Left ventricle myocardium superior (tissue), 1 donor: ENCODE measurements at places on chromosomes 7 and 10.

- no peak for DNase-seq
These were observed 95.5 kb upstream of the GTF2I start for GRCh38 chr7:74561898-74562613.

DNA sequence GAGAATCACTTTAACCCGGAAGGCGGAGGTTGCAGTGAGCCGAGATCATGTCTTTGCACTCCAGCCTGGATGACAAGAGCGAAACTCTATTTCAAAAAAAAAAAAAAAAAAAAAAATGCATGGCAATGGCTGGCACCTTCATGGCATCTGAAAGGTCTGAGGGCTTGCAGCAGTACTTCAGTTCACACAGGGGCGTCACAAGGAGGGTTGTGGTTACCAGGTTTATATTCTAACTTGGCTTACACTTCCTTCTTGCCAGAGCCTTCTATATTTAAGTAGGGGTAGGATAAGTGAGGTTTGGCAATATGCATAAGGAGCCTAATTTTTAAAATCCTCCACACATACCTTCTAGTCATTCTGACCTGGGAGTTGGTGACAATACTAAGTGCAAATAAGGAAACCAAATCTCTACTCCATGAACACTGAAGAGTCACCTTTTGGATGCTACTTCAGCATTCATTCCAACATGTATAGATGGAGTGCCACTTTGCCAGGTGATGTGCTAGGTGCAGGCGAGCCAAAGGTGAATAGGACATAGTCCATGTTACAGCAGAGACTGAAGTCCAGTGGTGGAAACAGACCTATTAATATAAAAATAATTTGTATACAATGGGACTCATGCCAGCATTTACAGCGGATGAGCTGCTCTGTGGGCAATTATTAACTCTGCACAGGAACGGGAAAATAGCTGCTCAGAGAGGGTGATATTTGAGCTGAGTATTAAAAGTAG lies 57.8 kb upstream of the PDCD4 start:
- DNase-seq = no peak

- DNase-seq = no peak
These were observed 19.4 kb downstream of the SCRN1 start for GRCh38 chr7:29970158-29970557.

- no peak for DNase-seq
These were observed 13.8 kb upstream of the STOX1 start for GRCh38 chr10:68813559-68813958.

- DNase-seq = no peak
These were observed 153.0 kb upstream of the ANK3 start for GRCh38 chr10:60542657-60543056.

GRCh38 chr7:2166625-2167280 lies 66.0 kb downstream of the MAD1L1 start:
- no peak for DNase-seq

DNA sequence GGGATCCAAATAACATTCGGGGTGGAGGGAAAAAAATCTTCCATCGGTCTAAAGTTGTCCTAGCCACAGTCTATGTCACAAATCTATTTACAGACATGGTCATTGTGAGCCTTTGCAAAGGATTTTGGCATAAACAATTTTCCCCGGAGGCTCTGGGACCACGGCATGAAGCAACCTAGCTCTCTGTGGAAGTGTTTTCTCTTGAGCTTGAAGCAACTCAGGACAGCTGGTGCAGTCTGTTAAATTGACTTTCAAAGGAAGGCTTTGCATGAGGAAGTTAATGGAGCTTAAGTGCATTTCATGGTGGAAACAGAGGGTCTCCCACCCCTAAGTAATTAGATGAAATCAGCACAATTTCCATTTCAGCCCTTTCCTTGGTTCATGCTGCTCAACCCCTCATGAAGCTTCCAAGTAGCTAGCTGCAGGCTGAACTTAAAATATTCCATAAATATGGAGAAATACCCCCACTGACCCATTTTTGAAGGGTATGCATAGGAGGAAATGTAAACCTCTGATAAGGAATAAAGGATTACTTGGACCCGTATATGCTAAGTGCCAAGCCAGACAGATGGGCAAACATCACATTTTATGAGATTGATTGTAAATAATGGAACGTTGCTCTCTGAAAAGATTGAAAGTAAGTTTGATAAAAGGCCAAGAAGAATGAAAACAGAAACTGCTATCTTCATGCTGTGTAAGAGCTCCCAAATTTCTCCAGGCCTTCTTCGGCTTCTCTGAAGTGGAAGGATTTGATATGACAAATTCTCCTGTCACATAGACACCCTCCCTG lies 39.9 kb downstream of the CCDC3 start:
- DNase-seq = no peak

DNA sequence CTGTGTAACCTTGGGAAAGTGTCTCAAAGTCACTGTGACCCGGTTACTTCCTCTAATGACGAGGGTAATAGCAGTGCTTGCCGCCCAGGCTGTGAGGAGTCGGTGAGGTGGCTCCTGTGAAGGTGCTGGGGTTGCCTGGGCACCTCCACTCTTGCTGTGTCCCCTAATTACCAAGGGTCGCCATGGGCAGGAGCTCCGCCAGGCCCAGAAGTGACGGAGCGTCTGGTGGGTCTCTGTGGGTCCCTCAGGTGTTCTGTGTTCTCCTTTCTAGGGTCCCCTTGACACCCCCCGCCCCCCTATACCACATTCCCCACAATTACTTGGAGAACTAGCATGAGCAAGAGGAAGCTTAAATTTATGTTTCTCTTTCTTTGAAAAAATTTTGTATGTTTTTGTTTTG lies 161.5 kb downstream of the WDR37 start:
- DNase-seq = no peak

DNA sequence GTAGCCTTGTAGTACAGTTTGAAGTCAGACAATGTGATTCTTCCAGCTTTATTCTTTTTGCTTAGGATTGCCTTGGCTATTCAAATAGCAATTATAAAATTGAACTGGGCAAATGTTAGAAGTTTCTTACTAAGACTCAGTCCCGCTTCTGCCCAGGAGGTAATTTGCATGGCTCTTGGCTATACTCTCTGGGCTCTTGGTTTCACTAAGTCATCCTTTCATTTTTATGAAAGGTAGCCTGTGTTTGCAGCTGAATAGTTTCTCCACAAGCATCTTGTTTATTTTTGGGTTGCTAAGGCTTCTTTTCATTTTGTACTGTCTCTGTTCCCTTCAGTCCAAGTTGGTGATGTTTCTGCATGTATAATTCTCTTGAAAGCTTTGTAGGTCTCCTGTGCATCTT lies 340.6 kb downstream of the SH2D4B start:
- no peak for DNase-seq

DNA sequence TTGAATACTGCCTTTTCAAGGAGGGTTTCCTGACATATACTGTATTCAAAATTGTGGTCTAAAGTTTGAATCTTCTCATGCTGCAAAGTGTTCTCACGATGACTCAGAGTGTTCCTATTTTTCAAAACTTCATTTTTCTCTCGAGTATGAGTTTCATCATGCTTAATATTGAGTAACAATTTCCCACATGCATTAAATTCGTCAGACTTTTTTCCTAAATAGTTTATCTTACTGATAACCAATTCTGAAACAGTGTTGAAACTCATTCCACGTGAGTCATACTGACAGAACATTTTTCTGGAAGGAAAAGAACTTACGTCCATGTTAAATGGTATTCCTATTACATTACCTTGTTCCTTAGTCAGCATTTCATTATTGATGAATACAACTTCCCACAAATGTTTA lies 44.1 kb downstream of the ZNF33B start:
- DNase-seq = no peak

GRCh38 chr10:101993221-101993620 lies 62.8 kb downstream of the ARMH3 start:
- no peak for DNase-seq

DNA sequence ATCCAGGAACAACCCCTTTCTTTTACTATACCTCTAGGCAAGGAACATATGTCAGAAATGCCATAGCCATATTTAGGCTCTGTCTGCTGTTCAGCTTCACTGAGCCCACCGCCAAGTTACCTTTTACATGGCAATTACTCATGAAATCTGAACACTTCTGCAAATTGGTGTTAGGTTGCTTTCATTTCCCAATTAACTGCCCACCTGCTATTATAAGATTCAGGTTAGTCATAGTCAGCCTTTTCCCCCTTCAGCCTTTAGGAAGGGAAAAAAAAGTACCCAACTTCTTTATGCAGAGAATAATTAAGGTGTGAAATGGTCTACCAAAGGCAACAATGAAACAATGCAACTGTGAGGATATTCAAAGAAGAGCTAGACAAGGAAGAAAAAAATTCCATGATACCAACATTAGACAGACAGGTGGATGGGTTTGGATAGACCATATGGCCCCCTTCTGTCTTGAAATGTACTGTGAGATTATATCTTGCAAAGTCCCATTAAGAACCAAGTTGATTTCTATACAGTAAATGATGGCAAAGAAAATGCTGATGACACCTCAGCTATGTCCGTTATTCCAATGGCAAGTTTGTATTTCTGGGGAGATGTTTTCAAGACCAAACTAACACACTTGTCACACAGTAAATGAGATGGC lies 442.1 kb upstream of the NRP1 start:
- no peak for DNase-seq

GRCh38 chr10:31290386-31290785 lies 28.6 kb upstream of the ZEB1 start:
- no peak for DNase-seq

- DNase-seq = no peak
These were observed 8.3 kb upstream of the OCM start for GRCh38 chr7:5872326-5872725.

DNA sequence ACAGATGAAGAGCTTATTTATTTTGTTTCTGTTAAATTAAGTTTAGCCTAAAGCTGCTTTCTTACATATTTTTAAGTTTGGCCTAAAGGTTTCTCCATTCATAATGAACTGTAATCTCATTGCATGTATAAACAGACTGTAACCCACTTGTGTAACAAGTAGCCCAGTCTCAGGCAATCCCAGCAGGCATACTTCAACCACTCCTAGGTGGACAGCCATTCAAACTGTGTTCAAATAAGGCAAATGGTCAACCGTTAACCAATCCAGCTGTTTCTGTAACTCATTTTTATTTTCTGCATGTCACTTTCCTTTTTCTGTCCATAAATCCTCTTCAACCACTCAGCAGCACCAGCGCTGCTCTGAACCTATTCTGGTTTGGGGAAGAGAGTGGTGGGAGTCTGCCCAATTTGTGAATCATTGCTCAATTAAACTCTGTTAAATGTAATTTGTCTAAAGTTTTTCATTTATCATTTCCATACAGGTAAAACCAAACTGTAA lies 35.9 kb downstream of the PHYHIPL start:
- DNase-seq = no peak

DNA sequence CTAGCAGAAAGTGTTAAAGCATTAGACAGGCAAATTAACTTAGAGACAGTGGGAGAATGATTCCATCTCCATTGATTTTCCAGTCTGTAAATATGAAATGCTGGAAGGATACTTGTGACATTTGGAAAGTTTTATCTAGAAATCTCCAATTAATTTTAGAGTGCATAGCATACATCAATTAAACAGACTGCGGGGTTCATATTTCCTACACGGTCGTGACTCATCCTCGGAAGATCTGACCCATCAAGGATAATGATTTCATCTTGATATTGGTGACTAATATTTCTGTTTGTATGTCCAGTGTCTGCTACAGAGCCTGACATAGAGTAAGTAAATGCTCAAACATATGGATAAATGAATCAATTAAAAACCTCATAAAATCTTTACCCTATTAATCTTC lies 474.9 kb downstream of the KCNMA1 start:
- no peak for DNase-seq

GRCh38 chr10:48818861-48819520 lies 120.6 kb downstream of the LRRC18 start:
- DNase-seq = no peak

DNA sequence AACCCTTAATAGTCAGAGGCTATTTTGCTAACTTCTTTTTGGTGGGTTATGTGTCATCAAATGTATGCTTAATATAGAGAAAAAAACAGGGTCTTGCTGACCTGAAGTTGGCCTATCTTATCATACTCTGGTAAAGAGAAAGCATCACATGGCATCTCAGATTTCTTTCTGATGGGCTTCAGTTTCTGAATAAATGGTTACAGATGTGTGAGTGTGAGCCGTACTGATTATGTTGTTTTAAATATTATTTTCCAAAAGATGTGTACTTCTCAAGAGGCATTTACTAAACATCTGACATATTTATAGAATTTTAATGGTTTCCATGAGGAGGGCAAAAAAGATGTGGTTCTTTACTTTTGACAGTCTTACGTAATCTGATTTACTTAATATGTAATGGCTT lies 28.4 kb downstream of the BBS9 start:
- DNase-seq = no peak

DNA sequence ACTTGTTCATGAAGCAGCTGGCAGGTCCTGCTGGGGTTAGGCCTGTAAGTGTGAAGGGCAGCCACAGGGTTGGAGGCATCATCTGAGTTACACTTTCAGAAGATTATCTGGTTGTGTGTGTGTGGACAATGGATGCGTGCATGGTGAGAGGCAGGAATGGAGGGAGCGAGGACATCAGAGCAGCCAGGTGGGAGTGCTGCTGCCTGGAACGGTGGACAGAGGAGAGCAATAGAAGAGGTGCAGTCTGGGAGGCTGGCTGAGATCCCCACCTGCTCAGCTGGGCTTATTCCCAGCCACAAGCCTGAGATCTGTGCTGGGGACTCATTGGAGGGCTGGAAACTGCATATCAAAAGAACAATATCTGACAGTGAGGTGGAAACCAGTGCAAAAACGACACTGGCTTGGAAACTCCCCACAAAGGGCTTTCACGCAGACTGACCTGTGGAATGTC lies 17.9 kb downstream of the ZNF488 start:
- DNase-seq = no peak

GRCh38 chr10:111856631-111857030 lies 326.9 kb downstream of the GPAM start:
- no peak for DNase-seq

GRCh38 chr7:31123321-31123720 lies 71.2 kb downstream of the ADCYAP1R1 start:
- DNase-seq = no peak

- DNase-seq = no peak
These were observed 79.9 kb downstream of the HBP1 start for GRCh38 chr7:107248551-107249316.

DNA sequence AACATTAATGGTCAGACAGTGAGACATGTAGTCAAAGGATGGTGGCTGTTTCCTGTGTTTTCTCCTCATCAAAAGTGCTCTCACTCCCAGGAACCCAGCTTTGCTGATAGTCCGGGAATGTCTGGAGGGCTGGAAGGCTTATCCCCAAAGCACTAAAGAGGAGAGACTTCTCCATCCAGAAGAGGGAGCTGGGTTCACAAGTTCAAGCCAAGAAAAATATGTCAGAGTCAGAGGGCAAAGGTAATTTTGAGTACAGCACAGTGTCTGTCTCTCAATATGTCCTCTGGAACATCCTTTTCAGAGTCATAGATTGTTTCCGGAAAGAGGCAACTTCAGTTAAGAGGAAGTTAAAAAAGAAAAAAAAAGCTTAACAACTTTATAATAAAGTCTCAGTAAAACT lies 281.5 kb upstream of the PHYHIPL start:
- DNase-seq = no peak
